ENCODE measurements at places on chromosomes 2 and 18.

DNA sequence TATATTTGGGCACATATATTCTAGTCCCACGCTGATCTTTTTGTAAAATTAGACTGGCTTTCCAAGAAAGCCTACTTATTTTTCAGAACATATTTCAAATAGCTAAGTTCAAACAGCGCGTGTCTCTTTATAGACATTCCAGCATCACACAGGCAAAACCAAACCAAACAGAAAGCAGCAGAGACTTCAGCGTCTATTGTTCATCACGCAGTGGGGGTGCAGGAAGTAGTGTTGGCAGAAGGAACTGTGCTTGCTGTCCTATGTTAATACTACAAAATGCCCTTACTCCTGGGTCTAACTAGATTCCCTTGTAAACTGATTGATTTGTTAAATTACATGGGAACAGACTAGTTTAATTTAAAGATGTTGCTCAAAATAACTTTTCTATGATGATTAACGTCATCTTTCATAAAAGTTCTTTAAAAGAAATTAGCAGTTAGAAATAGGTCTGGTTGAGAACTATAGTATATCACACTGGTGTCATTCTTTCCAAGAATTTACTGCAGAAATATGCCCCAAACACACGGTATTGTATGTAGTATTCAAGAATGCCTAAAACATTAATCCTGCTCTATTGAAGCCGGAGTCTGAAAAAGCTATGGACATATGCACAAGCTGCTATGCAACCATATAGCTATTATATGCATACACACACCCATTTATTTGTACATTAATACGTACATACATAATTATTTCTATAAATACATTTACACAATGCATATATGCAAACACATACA lies 436.3 kb downstream of the CBLN2 start:
- no peak for DNase-seq

- peak; percentile 11 for DNase-seq
Measured at GRCh38 chr2:104825124-104825865, 28.6 kb upstream of the POU3F3 start.

- no peak for DNase-seq
Measured at GRCh38 chr2:239801404-239802184, 223.5 kb downstream of the NDUFA10 start.

DNA sequence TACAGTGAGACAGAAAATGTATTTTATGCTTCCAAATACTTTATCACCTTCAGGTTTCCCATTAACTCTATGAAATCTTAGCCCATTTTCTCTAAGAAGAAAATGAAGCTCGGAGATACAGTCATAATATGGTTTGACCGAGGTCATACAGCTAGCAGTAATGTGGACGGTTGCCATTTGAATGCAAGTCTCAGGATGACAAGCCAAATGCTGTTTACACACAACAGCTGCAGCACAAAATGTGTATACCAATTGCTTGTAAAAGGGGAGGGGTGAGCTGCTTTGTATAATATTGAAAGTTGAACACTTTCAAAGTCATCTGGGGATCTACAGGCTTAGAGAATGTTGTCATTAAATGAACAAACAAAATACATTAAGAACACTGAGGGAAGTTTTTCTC lies 93.8 kb upstream of the FSIP2 start:
- DNase-seq: no peak

GRCh38 chr2:95323347-95324155 lies 26.4 kb downstream of the KCNIP3 start:
- DNase-seq: no peak

DNA sequence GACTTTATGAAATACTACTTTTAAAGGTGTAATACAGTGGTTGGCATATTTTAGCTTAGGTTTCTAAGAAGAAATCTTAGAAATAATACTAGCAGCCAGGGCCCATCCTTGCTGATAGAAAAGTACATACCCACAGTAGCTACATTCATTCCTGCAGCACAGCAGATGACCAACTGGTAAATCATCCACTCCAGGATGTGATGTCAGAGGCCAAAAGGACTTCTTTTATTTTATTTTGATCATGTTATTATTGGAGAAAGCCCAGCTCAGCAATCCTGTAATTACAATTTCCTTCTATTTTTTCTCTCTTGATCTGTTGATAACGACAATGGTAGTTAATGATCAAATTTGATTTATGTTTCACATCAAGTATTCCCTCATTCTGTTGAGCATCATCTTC lies 18.0 kb upstream of the TTN start:
- DNase-seq: no peak

DNA sequence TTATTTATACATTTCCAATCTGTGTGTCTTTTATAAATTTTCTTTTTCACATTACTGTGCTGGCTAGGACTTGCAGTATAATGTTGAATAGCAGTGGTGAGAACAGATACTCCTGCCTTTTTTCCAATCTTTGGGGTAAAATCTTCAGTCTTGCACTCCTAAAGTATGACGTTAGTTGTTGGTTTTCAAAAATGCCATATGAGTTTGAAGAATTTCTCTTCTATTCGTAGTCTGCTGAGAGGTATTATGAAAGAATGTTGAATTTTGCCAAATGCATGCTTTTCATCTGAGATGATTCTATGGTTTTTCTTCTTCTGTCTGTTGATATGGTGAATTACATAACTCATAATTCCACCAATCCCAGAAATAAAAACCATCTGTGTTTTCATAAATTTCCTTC lies 335.3 kb upstream of the CHST9 start:
- DNase-seq: no peak

DNA sequence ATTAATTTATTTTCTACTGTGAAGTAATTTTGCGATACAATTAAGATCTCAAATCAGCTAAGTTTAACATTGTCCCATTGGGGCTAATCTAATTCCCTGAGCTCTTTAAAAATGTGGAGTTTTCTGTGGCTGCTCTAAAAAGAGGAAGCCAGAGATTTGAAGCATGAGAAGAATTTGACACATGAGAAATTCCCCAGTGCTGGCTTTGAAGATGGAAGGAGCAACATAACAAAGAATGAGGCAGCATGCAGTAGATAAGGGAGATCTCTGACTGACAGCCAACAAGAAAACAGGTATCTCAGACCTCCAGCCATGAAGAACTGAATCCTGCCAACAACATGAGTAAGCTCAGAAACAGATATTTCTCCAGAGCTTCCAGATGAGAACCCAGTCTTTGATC lies 308.4 kb downstream of the ZNF804A start:
- no peak for DNase-seq

DNA sequence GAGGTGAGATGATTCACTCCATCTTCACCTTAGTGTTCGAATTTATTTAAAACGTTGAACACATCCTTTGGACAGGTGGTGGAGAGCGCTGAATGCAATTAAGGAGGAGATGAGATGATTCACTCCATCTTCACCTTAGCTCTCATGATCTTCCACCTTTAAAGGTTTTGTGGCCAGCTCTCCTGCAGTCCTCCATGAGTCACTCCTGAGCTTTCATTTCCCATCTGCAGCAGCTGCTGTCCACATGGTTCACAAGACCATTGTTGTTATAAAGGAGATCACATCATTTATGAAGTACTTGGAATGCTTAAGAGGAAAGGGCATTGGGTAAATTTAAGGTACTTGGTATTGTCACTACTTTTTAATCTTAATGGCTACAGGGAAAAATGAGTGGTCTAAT lies 298.5 kb downstream of the PAX3 start:
- DNase-seq: peak; percentile 8

GRCh38 chr2:69588403-69588802 lies 55.1 kb downstream of the AAK1 start:
- no peak for DNase-seq

GRCh38 chr2:171327043-171327496 lies 106.7 kb downstream of the METTL8 start:
- DNase-seq: no peak

GRCh38 chr2:113038291-113038690 lies 14.4 kb downstream of the IL36B start:
- DNase-seq: no peak

DNA sequence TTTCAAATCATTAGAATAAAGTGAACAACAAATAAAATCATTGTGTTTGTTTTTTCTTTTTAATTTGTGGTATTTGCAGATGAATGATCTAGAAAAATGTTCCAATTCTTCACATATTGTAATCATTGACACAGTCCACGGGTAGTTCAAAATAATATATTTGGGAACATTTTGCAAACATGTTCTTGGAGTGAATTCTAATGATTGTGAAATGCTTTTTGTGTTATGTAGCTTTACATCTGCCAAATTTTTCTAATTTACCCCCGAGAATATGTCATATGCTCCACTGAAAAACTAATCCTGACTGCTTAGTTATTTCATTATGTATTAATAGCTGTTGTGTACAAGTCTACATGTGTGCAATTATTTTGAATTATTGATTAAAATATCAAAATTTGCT lies 1468.4 kb upstream of the NXPH2 start:
- no peak for DNase-seq

DNA sequence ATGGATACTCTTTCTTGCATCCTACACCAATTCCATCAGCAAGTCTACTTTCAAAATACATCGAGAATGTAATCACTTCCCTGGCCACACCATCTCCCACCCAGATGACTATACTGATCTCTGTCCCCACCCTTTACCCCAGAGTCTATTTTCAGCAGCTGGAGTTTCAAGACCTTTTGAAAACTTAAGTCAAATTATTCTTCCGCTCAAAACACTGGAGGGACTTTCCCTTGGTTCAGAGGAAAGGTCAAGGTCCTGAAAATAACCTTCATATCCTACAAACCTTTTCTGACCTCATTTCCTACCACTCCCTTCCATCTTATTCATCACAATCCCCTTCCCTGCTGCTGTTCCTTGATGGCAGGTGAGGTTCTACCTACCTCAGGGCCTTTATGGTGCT lies 58.8 kb upstream of the LYPD6 start:
- no peak for DNase-seq

GRCh38 chr2:29222381-29223179 lies 107.4 kb downstream of the CLIP4 start:
- DNase-seq: no peak

GRCh38 chr2:120791962-120792297 lies 56.3 kb downstream of the GLI2 start:
- DNase-seq: peak; percentile 20

- DNase-seq: no peak
Measured at GRCh38 chr2:43854671-43855070, 15.9 kb downstream of the ABCG8 start.

DNA sequence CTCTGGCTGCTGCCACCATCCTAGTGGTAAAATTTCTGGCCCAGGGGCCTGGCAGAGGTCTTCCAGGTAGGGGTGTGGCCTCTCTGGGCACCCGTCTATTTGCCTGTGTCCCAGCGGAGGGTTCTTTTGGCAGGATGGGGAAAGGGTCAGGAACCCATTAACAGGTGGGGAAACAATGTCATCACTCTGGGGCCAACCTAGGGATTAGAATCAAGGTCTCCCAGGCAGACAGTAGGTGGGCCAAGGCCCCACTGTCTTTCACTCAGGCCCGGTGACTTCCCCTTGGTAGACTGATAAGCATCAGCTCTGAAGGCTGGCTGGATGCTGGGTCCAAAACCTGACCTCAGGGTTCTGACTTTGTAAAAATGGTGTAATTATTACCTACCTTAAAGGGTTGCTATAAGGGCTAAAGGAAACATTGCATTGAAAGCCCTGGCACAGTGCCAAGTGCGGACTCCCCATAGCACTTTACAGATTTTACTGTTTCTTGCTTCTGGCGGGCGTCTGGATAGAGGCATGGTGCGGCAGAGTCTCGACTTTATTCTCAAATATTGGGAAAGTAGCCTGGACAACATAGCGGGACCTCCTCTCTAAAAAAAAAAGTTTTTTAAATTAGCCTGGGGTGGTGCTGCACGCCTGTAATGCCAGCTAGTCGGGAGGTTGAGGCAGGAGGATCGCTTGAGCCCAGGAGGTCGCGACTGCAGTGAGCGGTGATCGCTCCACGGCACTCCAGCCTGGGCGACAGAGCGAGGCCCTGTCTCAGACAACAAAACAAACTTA lies 2.2 kb downstream of the LBX2 start:
- DNase-seq: no peak

- DNase-seq: no peak
Measured at GRCh38 chr2:67083951-67084350, 313.2 kb upstream of the ETAA1 start.

DNA sequence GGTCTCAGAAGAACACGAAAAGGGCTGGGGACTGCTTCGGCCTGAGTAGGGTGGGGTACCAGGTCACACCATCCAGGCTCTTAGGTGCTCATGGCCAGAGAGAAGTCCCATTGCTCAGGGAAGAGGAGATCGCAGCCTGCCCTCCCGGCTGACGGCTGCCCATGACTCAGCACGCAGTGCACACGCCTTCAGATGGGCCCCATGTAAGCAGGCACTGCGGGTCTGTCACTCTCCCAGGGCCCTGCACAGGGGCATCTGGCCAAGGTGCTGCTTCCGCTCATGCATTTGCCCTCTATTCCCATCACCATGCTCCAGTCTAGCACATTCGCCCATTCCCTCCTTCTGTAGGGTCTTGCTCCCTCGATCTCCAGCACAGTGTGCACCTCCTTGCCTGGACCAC lies 34.7 kb downstream of the SFXN5 start:
- DNase-seq: no peak

Measured in T1000 (cell line).